Natural killer cell (primary cell): ENCODE measurements at places on chromosomes 1 and 21. TPM values are rescaled to one million over a fixed set of nuclear protein-coding genes. Genes with fewer than 3 reads are reported as not detected.

DNA sequence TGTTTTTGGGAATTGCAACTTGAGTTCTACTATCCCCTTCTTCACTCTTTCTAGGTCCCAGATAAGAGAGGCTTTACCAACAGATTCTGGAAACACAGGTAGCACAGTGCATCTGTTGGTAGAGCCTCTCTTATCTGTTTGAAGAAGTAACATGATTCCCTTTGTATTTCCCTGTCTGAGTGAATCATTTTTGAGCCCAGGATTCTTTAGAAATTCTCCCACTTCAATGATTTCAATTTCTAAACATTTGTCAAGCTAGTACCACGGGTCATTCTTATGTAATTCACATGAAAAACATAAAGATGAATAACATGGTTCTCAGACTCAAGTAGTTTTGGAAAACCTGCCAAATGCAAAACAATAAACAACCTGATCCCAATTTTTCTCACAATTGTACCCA is 72.0 kb upstream of the DUSP10 start:
- DNase-seq: no peak

GRCh38 chr1:233597489-233597901 is 16.4 kb upstream of the KCNK1 start:
- no peak for DNase-seq

- DNase-seq: no peak
These were observed 33.3 kb upstream of the HNRNPU start for GRCh38 chr1:244897476-244898254.

DNA sequence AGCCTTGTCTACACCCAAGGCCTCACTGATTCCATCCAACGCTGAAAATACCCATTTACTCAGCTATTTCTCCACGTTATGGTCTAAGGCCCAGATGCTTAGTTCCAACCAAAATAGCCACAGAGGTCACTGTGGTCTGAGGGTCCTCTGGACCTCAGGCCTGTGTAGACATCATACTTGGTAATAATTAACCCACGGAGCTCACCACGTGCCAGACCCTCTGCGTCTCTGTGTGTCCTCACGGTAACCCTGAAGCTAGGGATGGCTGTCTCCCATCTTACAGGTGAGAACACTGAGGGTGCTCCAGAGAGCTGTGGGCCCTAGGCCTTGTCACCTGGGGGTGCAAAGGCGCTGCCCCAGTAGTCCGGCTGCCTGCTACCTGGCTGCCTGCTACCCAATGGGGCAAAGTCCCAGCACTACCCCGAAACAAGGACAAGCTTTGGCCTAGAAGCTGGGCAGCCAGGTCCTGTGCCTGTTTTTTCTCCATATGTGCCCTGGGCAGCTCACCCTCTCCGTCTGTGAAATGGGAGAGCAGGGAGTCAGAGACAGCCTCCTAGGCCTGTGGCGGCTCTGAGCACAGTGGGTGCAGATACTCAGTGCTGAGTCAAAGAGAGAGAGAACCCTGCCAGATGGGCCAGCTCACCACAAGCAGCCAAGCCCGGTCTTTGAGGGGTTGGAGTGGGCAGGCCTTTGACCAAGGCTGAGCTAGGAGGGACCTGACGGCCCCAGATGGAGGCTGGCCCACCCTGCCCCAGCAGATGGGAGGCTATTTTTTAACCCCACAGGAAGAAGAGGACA is 17.0 kb upstream of the RUNX3 start:
- DNase-seq: no peak

Gene KRTAP13-3
- not detected for total RNA-seq
